ENCODE measurements at places on chromosomes 12 and 14.
A peak's percentile ranks its signal among the peaks of the same experiment; 100 is the strongest.

GRCh38 chr14:20873370-20874177, 17.6 kb upstream of the RNASE3 start:
- DNase-seq = peak; percentile 63

- DNase-seq = no peak
Observed at GRCh38 chr14:103483600-103483999, 39.0 kb downstream of the CKB start.

DNA sequence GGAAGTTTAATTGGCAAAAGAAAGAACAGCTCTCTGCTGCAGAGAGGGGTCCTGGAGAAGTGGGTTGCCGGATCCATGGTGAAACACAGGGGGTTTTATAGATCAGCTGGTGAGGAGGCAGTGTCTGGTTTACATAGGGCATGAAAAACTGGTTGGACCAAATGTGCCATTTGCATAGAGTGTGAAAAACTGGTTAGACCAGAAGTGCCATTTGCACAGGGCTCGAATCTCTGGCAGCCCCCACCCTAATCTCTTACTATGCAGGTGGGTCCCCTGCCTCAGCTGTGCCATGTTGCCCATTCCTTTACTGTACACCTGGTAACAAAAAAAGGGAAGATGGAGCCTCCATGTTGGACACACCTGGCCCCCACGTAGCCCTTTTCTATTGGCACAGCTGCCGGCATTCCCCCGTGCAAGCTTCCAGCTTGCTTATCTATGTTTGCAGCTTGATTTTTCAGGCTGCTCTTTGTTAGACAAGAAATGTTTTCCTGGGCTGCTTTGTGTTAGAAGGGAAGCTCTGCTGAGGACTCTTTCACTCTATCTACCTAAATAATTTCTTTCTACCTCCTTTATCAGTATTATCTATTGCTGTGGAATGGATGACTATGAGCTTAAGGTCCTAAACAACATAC, 61.1 kb upstream of the TMEM132D start:
- no peak for DNase-seq

DNA sequence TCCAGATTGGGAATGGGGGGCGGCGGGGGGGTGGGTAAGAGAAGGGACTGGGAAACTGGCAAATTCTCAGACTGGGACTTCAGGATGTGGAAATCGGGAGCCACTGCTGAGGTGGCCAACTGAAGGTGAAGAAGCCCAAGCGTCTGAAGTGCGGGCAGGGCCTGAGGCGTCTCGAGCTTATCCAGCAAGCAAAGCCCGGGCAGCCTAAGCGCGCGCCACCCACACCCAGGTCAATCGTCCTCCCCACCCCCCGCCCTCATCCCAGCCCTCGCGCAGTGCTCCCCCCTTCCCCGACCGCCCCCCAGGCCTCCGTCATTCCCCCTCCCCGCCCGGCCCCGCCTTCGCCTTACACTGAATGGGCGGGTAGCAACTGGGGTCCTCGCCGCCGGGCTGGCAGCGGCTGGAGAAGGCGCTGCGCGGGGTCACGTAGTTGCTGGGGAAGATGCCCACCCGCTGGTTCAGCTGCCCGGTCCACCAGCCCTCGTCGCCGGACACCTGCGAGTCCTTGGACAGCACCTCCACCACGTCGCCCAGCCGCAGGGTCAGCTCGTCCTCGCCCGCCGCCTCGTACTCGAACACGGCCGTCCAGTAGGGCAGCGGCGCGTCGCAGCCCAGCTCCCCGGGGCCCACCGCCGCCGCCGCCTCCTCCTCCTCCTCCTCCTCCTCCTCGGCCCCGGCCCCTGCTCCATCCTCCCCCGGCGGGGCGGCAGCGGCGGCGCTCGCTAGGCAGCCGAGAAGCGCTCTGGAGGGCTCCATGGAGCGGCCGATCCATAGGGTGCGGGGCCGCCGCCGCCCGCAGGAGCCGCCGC, 693 bp downstream of the MAP3K9 start:
- DNase-seq = no peak

- DNase-seq = no peak
Observed at GRCh38 chr14:85531141-85531586, 1.2 kb downstream of the FLRT2 start.

DNA sequence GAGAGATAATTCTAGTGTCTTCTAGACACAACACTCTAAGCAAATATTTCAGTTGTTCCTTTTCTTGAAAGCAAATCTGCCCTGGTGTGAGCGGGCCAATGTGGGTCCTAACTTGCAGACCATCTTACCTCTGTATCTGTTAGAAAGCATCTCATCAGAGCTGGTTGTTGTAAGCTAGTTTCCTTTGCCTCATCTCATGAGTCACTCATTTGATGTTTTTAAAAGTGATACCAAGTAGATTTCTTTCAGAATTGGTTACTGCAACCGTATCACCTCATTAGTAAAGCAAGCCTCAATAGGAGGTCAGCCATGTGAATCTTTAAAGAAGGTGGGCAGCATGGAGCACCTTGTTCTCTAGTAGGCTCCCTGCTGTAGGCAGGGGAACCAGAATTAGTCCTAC, 78.6 kb downstream of the DAAM1 start:
- no peak for DNase-seq

DNA sequence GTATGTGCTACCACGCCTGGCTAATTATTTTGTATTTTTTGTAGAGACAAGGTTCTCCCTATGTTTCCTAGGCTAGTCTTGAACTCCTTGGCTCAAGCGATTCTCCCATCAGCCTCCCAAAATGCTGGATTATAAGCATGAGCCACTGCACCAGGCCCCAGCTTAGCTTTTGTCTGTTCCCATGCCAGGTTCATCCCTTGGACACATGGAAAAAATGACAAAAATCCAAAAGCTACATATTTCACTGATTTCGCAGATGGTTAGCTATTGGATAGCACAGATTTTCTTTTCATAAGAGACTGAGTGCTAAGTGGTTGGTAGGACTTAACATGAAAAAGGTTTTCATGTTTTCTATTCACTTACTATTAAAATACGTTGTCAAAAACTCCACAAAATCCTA, 286.6 kb upstream of the KITLG start:
- DNase-seq = no peak

DNA sequence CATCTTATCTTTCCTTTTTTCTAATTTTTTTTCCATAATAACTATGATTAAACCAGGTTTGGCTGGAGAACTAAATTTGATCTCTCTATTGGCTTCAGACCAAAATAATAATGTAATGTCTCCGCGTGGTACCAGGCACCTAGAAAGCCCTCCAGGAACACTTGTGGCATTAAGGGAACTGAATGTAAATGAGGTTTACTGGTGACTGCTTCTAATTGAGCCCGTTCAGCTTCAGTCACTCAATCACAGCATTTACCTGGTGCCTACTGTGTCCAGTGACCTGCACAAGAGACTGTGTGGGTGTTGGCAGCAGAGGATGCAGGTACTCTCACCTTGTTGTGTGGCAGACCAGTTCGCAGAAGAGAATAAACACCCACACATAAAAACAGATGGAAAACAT, 302.5 kb downstream of the DPF3 start:
- DNase-seq = no peak

- DNase-seq = no peak
Observed at GRCh38 chr12:81181691-81182090, 103.8 kb downstream of the ACSS3 start.

- DNase-seq = no peak
Observed at GRCh38 chr14:22471545-22472121, 117.4 kb downstream of the DAD1 start.

GRCh38 chr12:57610554-57611107, 604 bp upstream of the ARHGEF25 start:
- DNase-seq = no peak

GRCh38 chr12:92215358-92215757, 69.7 kb upstream of the BTG1 start:
- DNase-seq = no peak

DNA sequence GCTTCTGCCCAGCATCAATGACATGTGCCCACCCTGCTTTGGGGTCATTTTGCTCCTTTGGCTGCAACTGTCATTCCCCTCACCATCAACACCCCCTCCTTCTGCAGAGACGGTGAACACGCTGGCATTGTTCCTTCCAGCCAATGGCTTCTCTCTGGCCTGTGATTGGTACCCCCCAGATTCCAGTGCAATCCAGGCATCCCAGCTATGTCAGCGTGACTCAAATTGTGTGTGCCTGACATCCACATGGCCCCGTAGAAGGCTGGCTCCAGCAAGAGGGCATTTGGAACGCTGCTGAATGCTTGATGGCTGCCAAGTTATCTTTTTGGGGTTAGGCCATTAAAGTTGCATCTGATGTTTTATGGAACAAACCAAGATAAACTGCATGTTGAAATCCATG, 21.0 kb upstream of the CCND2 start:
- DNase-seq = no peak

DNA sequence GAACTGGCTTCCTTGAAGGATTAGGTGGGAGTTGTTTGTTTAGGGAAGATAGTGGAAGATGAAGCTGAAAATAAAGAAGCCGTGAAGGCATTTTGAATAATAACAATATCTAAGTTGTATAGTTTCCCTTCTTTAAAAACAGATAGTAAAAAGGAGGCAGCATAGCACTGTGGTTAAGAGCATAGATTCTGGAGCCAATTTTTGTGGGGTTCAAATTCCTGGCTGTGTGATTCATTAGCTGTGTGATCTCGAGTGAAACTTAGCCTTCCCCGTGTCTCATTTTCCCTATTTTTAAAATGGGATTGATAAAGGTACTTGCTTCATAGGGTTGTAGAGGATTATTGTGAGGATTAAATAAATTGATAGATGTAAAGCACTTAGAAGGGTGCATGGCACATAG, 104.5 kb downstream of the MYRFL start:
- DNase-seq = no peak

DNA sequence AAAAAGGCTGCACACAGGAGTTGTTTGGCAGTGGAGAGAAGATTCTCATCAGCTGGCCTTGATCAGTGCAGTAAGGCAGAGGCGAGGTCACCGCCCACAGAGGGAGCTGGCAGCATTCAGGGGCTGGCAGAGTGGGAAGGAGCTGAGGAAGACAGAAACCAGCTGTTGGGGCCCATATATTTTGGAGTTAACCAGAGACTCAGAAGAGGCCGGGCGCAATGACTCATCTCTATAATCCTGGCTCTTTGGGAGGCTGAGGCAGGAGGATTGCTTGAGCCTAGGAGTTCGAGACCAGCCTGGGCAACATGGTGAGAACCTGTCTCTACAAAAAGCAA, 17.7 kb downstream of the SMCO2 start:
- DNase-seq = no peak

DNA sequence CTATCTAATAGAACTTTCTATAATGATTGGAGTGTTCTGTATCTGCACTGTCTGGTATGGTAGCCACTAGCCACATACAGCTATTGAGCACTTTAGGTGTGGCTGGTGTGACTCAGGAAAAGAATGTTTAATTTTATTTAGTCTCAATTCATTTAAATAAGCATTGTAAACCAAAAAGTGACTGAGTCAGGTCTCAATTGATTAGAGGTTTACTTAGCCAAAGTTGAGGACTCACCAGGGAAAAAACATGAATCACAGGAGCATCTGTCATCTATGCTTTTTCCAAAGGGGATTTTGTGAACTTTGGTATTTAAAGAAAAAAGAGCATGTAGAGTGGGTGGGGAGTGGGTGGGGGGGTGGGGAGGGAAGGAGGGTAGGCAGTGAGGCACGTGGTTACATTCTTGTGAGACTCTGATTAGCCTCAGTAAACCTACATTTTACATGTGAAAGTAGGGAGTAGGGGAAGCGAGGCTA, 473.1 kb downstream of the ATP23 start:
- no peak for DNase-seq

DNA sequence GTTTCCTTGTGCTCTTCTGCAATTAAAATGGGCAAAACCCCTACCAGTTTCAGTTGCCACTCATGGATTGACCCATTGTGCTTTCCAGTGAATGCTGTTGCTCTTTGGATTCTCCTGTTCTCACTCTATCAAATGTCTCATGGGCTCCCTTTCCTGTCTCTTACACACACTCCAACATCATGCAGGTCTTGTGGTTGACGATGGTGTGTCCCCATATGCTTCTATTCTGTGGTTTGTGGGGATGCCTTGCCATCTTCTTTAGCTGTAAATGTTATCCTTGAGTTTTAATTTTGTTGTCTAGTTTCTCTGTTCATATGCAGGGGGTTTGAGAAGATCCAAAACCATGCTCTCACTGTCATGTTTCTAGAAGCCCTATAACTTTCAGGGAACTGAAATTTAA, 31.9 kb upstream of the FBXO34 start:
- no peak for DNase-seq

DNA sequence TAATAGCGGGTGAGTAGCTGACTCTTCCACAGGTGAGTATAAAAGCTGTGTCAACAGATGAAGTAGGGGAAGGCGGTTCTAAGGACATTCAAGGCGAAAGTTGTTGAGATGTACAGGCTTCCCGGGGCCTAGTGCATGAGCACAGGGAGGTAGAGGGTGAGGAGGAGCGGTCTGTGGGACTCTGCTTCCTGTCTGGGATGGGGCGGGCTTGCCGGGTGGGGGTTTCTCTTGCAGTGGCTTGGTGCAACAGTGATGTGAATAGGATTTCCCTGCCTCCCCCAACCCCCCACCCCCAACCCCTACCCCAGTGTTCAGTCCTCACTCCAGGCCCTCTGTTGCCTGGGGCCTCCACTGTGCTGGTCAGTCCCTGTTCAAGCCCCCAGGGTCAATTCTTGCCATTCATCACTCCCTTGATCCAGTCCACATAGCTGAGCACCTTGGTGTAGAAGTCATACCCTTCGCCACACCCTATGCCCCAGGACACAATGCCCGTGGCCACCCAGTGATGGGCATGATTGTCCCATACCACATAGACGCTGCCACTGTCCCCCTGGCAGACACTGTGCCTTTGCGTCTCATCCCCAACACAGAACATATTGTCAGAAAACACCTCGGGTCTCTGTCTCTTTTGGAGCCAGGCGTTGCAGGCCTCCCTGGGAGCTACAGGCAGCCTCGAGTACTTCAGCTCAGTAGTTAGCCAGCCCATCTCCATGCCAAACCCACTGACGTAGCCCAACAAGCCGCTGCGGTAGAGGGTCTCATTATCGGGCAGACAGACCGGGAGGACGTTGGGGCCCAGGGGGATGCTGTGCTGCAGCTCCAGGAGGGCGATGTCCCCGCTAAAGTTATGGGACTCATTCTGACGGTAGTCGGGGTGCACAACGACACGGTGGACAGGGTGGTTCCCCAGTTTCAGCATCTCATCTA, 4.0 kb upstream of the C1R start:
- DNase-seq = no peak

GRCh38 chr12:124392667-124393413, 97.9 kb downstream of the RFLNA start:
- DNase-seq = no peak

DNA sequence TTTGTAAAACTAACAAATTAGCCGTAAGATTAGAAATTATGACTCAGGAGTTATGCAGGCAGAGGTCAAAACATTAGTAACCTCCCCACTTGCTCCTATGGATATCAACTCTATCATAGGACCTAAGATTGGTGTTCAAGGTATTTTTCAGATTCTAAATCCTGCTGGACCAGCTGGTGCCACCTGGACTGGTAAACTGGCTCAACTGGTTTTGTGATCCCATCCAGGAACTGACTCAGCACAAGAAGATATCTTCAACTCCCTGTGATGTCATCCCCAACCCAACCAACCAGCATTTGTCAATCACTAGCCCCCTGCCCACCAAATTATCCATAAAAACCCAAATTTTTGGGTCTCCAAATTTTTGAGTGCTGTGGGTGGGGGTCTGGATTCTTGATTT, 98.1 kb upstream of the OR4E1 start:
- no peak for DNase-seq
